ENCODE measurements at places on chromosomes 7 and 10.

DNA sequence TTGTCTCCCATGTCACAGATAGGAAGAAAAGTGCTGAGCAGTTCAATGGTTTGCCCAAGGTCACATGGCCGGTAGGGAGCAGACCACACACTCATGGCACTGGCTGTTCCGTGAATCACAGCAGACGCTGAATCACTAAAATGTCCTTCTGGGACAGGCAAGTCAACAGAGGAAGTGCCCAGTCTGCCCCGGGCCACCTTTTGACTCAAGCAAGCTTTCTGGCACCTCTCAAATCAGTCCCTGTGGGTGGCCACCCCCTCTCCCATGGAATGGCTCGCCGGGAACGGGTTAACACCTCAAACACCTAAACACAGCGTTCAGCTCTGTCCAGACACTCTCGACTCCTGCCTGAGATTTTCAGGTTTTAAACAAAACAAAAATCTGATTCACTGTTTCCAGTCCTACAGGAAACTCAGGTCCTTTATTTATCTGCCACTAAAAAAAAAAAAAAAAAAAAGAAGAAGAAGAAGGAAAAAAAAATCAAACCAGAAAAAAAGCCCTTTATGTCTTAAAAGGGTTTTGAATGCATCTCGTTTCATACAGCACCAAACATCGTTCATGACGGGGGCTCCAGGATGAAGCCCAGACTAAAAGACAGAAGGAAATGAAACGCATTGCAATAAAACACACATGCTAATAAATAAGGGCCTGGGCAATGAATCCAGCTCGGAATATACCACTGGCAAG is 15.5 kb downstream of the CARD11 start:
- no peak for DNase-seq

GRCh38 chr7:47196106-47196645 is 385.7 kb downstream of the TNS3 start:
- DNase-seq, result no peak

GRCh38 chr10:109115179-109115578 is 808.1 kb downstream of the XPNPEP1 start:
- no peak for DNase-seq

DNA sequence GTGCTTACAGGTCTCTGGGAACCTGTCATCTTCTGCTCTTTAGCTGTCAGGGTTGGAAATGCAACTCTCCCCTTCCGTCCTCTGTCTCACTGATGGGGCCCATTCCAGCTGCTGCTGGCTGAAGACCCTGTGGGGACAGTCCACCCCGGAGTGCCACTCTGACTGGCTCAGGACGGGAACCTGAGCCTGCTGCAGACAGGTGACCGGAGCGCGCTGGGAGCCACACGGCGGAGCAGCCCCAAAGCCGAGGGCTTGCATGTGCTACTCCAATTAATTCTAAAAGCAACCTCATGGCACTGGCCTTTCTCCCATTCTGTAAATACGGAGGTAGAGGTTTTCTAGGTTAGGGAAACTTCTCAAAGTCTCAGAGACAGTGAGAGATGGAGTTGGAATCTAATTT is 223.5 kb upstream of the PITRM1 start:
- no peak for DNase-seq

- DNase-seq, result no peak
Observed at GRCh38 chr10:133187906-133188681, 28.1 kb downstream of the KNDC1 start.

DNA sequence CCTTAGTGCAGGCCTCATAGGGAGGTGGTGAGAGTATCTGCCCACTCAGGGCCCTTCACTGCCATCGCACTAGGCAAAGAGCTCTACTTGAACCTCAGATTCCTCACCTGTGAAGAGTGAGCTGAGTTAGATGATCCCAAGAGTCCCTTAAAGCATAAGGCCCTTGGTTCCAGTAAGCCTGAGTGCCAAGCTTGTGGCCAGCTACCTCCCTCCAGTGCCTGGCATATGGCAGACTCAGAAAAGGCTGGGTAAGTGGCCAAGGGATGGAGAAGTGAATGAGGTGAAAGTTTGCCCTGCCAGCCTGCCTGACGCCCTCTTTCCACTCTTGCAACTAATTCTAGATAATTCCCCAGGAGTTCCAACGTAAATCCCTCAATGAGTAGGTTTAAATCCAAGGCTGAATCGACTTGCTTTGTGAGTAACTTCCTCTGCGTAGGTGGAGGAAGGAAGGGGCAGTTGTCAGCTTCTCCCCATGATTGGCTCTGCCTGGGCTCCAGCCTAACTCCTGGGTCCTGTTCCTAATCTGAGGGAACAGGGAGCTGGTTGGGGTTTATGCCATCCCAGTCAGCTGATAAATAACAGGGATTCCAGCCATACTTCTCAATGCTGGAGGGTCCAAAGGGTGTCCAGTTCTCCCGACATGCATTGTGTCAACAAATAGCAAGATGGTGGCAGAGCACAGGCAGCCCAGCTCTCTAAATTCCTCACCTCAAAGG is 14.2 kb downstream of the DUSP5 start:
- DNase-seq, result no peak

DNA sequence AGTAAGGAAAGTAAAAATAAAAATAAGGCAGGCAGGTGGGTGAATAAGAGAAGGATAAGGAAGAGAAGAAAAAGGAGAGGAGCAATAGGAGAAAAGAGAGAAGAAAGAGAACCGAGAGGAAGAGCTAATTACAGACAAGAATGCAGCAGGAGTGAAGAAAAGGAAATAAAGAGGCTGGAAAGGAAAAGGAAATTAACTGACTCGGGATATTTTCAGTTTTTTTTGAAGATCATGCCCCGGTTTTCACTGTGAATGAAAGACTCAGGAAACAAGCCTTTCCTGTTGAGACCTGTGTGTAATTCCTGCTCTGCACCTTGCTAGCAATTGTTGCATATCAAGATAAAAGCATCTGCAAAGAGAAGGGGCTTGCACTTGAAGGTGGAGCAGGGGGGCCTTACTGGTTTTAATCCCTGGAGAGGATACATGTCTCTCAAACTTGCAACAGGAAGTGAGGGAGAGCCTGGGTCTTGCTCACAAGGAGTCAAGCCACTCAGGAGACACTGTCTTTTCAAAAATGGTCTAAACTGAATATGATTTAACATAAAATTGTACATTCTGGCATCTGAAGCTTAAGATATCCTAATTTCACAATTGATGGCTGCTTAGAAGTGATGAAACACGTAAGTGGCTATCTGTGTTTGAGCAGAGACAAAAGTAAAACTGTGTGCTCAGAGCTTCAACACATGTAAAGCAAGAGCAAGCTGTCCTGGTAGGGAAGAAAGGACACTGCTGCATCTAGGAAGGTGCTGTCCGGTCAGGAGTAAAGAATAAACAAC is 157.6 kb downstream of the FAM107B start:
- no peak for DNase-seq

DNA sequence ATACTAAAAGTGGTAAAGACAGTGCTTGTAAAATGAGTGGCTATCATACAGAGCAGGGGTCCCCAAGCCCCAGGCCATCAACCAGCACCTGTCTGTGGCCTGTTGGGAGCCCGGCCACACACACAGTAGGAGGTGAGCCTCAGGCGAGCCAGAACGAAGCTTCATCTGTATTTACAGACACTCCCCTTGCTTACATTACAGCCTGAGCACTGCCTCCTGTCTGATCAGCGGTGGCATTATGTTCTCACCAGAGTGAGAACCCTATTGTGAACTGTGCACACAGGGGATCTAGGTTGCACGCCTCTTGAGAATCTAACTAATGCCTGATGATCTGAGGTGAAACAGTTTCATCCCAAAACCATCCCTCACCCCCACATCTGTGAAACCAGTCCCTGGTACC is 58.7 kb downstream of the ITGA8 start:
- no peak for DNase-seq

- DNase-seq, result no peak
Observed at GRCh38 chr7:116591202-116592040, 66.6 kb downstream of the CAV1 start.

DNA sequence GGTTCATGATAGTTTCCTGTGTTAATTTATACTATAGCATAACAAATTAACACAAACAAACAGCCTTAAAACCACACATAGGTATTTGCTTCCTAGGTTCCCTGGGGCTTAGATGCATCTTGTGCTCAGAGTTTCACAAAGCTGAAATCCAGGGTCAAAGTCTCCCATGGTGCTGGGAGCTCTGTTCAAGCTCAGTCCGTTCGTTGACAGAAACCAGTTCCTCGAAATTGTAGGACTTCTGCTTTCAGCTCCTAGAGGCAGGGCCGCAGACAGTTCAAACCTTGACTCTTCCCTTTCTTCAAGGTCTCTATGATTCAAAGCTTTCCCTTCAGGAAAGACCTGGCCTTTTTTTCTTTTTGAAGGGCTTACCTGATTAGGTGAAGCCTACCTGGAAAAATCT is 90.5 kb downstream of the VSTM2A start:
- DNase-seq, result no peak

DNA sequence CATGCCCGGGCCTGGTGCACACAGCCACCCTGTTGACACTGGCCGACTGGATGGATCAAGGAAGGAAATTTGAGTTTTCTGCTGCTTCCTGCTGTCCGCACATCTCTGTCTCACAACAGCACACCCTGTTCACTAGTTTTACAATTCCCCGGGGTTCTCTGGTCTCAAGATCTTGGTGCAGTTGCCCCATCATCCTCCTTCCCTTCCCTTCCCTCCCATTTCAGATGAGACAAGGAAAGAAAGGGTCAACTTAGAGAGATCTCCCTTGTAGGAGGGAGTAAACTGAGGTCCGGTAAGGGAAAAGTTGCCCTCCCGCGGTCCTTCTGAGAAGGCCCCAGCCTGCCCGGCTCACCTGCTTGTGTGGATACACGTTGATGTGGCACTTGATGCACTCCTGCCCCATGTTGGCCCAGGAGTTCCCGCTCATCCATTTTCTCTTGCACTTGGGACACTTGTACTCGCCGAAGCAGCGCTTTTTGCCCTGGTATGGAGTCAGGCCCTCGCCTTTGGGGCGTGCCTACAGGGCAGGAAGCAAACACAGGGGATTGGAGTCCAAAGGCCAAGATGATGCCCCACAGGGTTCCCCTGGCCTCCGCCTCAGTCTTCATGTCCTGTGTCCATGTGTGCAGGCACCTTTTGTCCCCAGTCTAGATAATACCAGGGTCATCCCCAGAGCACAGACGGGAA is 46.8 kb downstream of the PPIF start:
- DNase-seq, result no peak

GRCh38 chr7:107972941-107973376 is 30.0 kb downstream of the LAMB1 start:
- DNase-seq, result no peak

DNA sequence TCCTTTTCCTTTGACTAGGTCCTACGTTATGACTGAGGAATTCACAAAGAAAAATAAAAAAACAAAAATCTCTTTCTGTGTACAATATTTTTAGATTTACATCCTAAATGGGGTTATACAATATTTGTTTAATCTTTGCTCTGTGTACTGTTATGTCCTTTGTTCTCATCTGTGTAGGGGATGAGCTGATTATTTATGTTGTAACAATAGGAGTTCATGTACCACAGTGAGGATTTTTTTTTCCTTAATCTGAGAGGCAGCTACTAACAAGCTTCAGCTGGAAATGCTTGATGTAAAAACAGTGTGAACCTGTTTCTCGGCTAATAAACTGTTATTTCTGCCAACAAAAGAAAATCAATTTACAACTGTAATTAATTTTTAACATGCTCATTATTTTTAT is 58.0 kb downstream of the ORC5 start:
- no peak for DNase-seq

GRCh38 chr7:155860840-155861479 is 48.7 kb upstream of the SHH start:
- DNase-seq, result no peak

DNA sequence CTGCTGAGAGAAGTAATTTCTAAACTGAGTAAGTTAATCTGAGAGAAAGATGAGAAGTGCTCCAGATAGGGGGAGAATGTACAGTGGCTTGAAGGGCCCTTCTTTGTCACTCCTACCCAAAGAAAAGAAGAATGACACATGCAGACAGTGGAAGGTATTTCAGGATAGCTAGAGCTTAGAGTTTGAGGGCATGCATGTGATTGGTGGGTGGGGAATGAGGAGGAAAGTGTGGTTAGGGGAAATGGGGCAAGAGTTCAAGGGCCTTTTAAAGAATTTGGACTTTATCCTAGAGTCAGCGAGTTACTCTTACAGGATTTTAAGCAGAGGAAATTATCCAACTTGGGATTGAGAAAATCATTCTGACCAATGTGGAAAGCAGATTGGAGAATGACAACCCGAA is 50.0 kb downstream of the ANLN start:
- no peak for DNase-seq

DNA sequence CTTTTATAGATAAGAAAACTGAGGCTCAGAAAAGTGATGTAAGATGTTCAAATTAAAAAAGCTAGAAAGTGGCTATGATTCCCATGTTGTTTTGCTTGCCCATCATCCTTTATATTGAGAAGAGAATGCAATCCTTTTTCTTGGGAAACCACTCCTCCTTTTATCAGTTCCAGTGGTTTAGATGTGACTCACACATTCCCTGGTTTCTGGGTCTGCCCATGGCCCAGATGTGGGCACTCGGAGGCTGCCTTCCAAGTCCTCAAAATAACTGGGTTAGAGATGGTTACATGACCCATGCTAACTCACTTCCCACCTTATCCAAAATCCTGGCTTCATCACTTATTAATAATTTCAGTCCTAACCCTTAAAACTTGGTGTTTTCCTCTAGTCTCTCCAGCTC is 550.0 kb downstream of the MDFIC start:
- no peak for DNase-seq

- no peak for DNase-seq
Observed at GRCh38 chr10:2392145-2392812, 655.0 kb upstream of the ADARB2 start.

DNA sequence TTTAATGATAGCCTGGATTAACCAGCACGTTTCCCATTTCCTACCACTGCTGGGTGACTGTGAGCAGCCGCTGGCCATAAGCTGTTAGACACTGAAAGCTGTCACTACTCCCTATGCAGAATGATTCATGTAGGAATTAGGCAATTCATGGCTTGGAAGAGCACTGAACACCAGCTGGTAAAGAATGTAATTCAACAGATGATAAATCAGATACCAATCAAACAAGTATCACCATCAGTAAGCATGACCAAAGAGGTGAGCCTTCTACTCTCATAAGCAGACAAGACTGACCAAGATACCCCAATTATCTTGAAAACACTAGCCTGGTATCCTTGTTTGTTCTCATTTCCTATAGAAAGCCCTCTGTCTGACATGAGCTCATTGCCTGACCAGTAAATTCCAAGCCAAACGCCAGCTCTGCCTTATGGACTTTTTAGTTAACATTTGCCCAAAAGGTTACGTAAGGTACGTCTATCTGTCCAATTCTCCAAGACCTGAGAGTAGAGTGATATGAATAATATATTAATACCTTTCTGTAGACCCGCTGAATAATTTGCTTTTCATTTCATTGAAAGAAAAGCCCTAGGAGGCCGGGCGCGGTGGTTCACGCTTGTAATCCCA is 127.7 kb downstream of the ELMO1 start:
- no peak for DNase-seq
